ENCODE measurements at places on chromosomes 1 and 21. TPM values are rescaled to one million over a fixed set of nuclear protein-coding genes. Genes with fewer than 3 reads are reported as not detected.

The KDF1 gene
- 3.2 TPM for total RNA-seq

The DAB1 gene
- total RNA-seq: 0.05 TPM

The KCNA2 gene
- 1.1 TPM for total RNA-seq

The RXRG gene
- not detected for total RNA-seq

The LCE6A gene
- not detected for total RNA-seq

The AADACL3 gene
- total RNA-seq: not detected

The PCBP3 gene
- not detected for total RNA-seq

The FCRLA gene
- 0.15 TPM for total RNA-seq

The DYNLT5 gene
- total RNA-seq: not detected

The TMEM51 gene
- 25.8 TPM for total RNA-seq

The TCP10L gene
- total RNA-seq: 0.57 TPM

The ANKRD65 gene
- 1.9 TPM for total RNA-seq

The OR2L2 gene
- total RNA-seq: not detected

The RGS8 gene
- not detected for total RNA-seq

The TSPEAR gene
- not detected for total RNA-seq

The CFAP107 gene
- total RNA-seq: not detected

The LRRC40 gene
- total RNA-seq: 15.9 TPM

The SPRR5 gene
- total RNA-seq: not detected

The SYF2 gene
- 28.9 TPM for total RNA-seq

The SELP gene
- total RNA-seq: not detected

The TAL1 gene
- total RNA-seq: 0.05 TPM

The COL6A1 gene
- total RNA-seq: 34.2 TPM

The GPR161 gene
- total RNA-seq: 2.4 TPM

The ACBD6 gene
- total RNA-seq: 48.5 TPM

The APOBEC4 gene
- total RNA-seq: not detected

The MOB3C gene
- 10.5 TPM for total RNA-seq

The FBXO2 gene
- total RNA-seq: 131 TPM

The SYPL2 gene
- 0.74 TPM for total RNA-seq

The AMY1C gene
- total RNA-seq: not detected

The OLIG2 gene
- not detected for total RNA-seq

The SERINC2 gene
- total RNA-seq: 14.0 TPM

The WNT3A gene
- total RNA-seq: not detected

The PADI3 gene
- total RNA-seq: 3.4 TPM

The TDRD10 gene
- not detected for total RNA-seq

The FGR gene
- 0.18 TPM for total RNA-seq

The GPR25 gene
- total RNA-seq: not detected

The TMIGD3 gene
- total RNA-seq: not detected

The SPRR2A gene
- total RNA-seq: not detected

The HCN3 gene
- 7.8 TPM for total RNA-seq

The NME7 gene
- 30.3 TPM for total RNA-seq

The CC2D1B gene
- 52.5 TPM for total RNA-seq

Measured in Panc1 (cell line).